ENCODE measurements at places on chromosomes 7 and 10. TPM values are rescaled to one million over a fixed set of nuclear protein-coding genes. Genes with fewer than 3 reads are reported as not detected.

Gene FAM131B
- 1.5 TPM for polyA plus RNA-seq

DNA sequence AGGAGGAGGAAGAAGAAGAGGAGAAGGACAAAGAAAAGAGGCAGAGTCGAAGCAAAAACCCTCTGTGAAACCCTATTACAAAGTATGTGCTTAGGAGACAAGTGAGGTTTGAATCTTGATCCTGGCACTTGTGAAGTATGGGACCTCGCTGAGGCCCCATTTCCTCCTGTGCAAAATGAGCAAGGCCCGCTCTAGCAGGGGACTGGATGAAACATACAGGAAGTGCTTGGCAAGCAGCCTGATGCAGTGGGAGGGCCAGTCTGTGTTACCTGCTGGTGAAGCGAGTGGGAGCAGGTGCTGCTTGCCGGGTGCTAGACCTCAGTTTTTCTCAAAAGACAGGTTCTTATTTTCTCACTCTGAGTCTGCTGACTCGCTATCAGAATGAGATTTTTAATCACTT, 150.4 kb downstream of the JCAD start:
- no peaks in the 10 kb centered on the region for H3K27me3 ChIP-seq
- peak; percentile 6 for DNase-seq
- no peaks in the 10 kb centered on the region for H3K4me1 ChIP-seq
- H3K36me3 ChIP-seq, result no peaks in the 10 kb centered on the region

GRCh38 chr7:138863931-138864330, 65.9 kb upstream of the ATP6V0A4 start:
- DNase-seq, result no peak
- no peaks in the 10 kb centered on the region for H3K4me1 ChIP-seq

DNA sequence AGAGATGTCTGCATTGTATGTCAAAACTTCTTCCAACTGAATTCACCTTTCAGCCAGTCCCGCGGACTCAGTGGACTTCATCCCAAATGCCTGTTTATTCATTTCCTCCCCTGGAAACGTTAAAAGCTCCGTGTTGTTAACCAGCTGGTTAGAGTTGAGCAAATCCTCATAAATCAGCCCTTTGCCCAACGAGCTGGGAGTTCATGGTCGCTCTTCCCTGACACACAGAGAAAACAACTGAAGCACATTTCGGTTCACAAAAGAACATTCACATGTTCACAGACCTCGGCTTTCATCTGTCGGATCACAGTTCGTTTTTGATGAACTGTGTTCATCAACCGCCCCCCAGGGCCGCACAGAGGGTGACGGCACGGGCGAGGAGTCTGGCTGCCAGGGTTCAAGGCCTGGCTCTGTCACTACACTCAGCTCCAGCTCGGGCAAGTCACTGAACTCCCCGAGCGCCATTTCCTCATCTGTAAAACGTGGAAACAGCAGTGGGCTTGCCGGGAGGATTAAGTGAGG, 62.6 kb downstream of the GLI3 start:
- peak; percentile 86 for DNase-seq
- H3K27me3 ChIP-seq, result no peaks in the 10 kb centered on the region
- no peaks in the 10 kb centered on the region for H3K36me3 ChIP-seq
- peaks cover 20% of the 10 kb centered on the region for H3K4me1 ChIP-seq

- no peak for DNase-seq
- H3K36me3 ChIP-seq, result no peaks in the 10 kb centered on the region
- H3K27me3 ChIP-seq, result no peaks in the 10 kb centered on the region
- no peaks in the 10 kb centered on the region for H3K4me1 ChIP-seq
Observed at GRCh38 chr7:121914676-121915279, 41.8 kb downstream of the PTPRZ1 start.

DNA sequence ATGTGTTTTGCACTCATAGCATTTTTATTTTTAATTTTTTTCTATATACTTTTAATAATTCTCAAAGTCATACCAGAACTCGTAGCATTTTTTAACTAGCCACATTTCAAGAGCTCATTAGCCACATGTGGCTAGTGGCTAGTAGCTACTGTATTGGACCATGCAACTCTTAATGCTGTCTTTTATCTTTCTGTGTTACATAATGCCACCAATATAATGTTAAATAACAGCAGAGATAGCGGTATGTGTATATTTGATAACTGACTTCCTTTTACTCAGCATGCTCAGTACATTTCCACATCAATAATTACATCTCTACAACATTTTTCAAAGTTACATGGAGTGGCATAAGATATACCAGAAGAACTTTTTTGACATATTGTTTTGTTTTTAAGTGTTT, 91.4 kb downstream of the CDK13 start:
- H3K4me1 ChIP-seq, result no peaks in the 10 kb centered on the region
- H3K27ac ChIP-seq, result no peak overlapping the region
- no peak overlapping the region for H3K4me3 ChIP-seq
- H3K36me3 ChIP-seq, result peaks cover 4% of the 10 kb centered on the region
- H3K27me3 ChIP-seq, result no peaks in the 10 kb centered on the region

GRCh38 chr7:77839919-77840318, 41.3 kb downstream of the PHTF2 start:
- no peaks in the 10 kb centered on the region for H3K27me3 ChIP-seq
- no peaks in the 10 kb centered on the region for H3K36me3 ChIP-seq
- DNase-seq, result no peak
- H3K4me3 ChIP-seq, result no peak overlapping the region
- no peak overlapping the region for H3K27ac ChIP-seq
